T-cell (primary cell): ENCODE measurements at places on chromosomes 1 and 21. TPM values are rescaled to one million over a fixed set of nuclear protein-coding genes. Genes with fewer than 3 reads are reported as not detected.

DNA sequence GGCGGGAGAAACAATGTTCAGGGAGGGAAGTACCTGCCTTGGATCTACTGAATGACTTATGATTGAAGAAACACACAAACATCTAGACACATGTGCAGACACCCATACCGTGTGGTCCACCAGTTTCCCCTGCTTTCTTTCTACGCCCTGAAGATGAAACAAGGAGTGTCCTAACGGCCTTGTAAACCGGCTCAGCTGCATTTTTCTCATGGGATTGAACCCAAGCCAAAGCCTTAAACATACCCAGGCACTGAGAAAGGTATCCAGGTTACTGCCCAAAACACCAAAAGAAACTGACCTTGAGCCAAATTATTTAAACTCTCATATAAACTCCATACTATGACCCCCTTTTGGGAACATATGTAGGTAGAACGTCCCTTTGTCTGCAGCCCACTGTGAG lies 630.0 kb upstream of the RGS18 start:
- H3K36me3 ChIP-seq, result no peaks in the 10 kb centered on the region
- no peak for DNase-seq
- H3K4me3 ChIP-seq, result no peak overlapping the region

DNA sequence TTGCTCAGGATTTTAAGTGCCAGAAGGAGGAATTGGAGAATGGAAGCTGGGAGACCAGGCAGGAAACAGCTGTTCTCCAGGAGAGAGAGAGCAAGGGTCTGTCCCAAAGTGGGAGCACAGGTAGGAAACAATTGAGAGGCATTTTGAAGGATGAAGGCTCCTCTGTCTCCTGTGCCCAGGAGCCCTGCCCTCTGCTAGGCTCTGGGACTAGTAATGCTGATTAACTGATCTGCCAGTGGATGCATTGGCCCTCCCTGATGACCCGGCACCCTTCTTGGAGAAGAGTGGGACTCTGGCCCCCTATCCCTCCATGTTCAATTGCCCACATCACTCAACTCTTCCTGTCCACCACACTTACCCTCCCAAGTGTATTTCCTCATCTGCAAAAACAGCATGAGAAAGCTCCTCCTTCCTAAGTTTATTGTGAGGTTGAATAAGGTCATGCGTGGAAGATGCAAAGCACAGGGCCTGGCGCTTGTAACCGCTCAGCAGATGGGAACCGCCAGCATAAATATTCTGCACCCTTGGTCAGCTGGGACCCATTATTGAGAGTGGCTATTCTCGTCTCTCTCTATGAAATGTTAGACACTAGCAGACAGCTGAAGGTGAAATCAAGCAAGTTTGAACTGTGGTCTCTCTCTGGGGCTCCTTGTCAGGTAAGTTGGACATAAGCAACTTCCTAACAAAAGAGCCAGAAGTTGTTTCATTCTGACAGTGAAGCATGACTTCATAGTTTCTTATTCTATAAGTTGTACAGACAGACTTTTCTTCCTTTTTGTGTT lies 63.0 kb upstream of the ANGPTL1 start:
- H3K4me3 ChIP-seq, result no peak overlapping the region
- no peak for DNase-seq
- no peaks in the 10 kb centered on the region for H3K27me3 ChIP-seq
- H3K27ac ChIP-seq, result no peak overlapping the region
- H3K36me3 ChIP-seq, result no peaks in the 10 kb centered on the region

- peak; percentile 15 for DNase-seq
- peaks cover 19% of the 10 kb centered on the region for H3K27me3 ChIP-seq
- H3K4me1 ChIP-seq, result no peaks in the 10 kb centered on the region
- no peaks in the 10 kb centered on the region for H3K36me3 ChIP-seq
Observed at GRCh38 chr21:34745557-34746255, 76.9 kb downstream of the CLIC6 start.

- no peaks in the 10 kb centered on the region for H3K36me3 ChIP-seq
- H3K27me3 ChIP-seq, result peaks cover 11% of the 10 kb centered on the region
- H3K4me3 ChIP-seq, result no peak overlapping the region
- H3K4me1 ChIP-seq, result no peaks in the 10 kb centered on the region
- DNase-seq, result no peak
Observed at GRCh38 chr21:42363312-42363711, 3.0 kb downstream of the TFF1 start.

DNA sequence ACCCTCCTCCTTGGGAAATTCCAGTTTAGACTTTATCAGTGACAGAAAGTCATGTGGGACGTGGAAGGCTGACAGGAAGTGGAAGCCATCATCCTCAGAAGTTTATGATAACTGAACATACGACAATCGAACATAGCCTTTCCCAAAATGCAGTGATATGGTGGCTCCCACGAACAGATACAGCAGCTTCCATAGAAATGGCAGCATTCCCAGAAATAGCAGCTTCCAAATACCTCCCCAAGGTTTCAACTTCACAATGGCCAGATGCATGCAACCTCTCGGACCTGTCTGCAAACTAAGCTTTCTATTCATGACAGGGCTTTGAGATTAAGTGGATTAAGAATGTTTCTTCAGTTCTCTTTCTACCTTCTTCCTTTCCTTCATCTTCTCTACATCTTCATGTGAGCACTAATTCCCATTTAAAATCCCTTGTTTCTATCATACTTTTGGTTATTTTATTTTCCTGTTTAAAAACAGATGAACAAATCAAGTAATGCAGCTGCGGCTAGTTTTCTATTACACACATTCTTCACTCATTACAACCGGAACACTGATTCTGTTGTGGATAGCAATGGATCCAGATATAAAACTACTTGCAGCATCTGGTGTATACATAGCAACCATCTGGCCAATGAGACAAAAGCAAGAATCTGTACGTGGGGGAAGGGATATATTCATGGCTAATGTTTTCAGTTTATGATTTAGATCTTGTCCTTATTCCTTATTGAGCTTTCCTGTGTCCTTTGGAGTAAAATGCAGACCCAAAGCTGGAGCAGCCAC lies 304.8 kb downstream of the BRINP3 start:
- H3K27ac ChIP-seq, result no peak overlapping the region
- no peak for DNase-seq
- no peak overlapping the region for H3K4me3 ChIP-seq
- H3K27me3 ChIP-seq, result no peaks in the 10 kb centered on the region

- peaks cover 5% of the 10 kb centered on the region for H3K4me1 ChIP-seq
- H3K36me3 ChIP-seq, result no peaks in the 10 kb centered on the region
- DNase-seq, result no peak
- no peaks in the 10 kb centered on the region for H3K27me3 ChIP-seq
- H3K4me3 ChIP-seq, result no peak overlapping the region
Observed at GRCh38 chr21:41961282-41961701, 7.5 kb upstream of the C2CD2 start.

DNA sequence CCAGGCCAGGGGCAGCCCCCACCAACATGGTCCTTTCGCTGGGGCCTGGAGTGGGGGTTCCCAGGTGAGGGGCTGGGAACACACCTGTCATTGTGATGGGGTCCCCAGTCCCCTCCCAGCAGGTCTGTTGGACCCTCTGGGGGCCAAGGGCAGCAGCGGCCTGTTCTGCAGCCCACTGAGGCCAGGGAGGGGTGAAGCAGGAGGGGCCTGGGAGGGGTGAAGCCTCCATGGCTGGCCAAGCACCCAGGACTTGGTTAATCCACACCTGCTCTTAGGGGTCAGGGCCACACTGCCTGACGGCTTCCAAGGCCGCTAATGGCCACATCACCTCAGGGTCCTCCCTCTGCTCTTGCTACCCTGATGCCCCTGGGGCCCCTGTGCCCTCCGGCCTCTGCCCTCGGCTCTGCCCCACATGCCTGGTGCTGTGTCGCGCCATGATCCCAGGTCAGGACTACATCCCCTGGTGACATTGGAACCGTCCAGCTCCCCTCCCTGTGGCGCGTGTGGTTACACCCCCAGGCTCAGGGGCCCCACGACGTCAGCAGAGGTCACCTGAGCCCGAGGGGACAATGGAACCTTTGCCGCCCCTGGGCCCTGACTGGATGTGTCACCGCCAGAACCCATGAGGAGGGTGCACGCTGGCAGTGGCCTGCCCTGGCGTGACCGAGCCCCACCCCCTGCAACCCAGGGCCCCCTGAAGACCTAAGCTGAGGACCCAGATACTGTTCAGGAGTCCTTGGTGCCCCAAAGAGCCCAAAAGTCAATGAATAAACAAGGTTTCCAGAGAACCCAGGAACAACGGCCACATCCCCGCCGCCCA lies 7.0 kb downstream of the TNFRSF18 start:
- no peak overlapping the region for H3K27ac ChIP-seq
- no peak overlapping the region for H3K4me3 ChIP-seq
- H3K4me1 ChIP-seq, result peaks cover 12% of the 10 kb centered on the region
- DNase-seq, result no peak
- no peaks in the 10 kb centered on the region for H3K27me3 ChIP-seq

GRCh38 chr1:92907949-92908684 lies 53.1 kb downstream of the DIPK1A start:
- H3K4me1 ChIP-seq, result no peaks in the 10 kb centered on the region
- H3K27ac ChIP-seq, result no peak overlapping the region
- H3K27me3 ChIP-seq, result no peaks in the 10 kb centered on the region

DNA sequence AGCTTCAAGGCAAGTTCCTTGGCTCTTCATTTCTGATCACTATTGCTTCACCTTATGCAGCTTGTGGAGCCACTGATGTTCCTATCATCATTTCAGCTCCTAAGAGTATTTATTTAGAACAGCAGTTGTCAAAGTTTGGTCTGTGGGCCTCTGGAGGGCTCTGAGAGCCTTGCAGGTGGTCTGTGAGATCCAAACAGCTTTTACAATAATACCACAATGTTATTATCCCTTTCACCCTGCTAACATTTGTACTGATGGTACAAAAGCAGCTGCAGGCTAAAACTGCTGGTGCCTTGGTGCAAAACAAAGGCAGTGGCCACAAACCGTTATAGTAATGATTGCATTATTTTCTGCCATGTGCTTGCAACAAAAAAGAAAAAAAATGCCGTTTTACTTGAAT lies 33.8 kb downstream of the PATJ start:
- no peak overlapping the region for H3K27ac ChIP-seq
- H3K27me3 ChIP-seq, result no peaks in the 10 kb centered on the region
- H3K36me3 ChIP-seq, result peaks cover 4% of the 10 kb centered on the region
- no peak for DNase-seq
- H3K4me1 ChIP-seq, result peaks cover 5% of the 10 kb centered on the region

DNA sequence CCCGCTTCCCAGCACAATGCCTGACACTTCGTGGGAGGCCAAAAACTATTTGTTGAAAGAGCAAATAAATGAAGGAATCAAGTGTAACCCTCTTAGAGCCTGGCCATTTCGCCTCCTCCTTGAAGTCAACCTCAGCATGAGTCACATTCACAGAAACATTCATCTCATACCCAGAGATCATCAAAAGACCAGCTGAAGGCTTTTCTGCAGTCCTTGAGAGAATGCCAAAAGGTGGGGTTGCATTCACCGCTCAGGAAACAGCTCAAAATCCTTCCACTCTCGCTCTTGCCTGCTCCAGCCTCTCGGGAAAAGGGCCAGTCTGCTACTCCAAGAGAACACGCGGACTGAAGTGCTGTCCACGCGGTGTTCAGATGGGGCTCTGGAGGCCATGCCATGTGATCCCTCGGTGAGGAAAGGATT lies 90.0 kb downstream of the VWA5B1 start:
- H3K4me3 ChIP-seq, result no peak overlapping the region
- peaks cover 57% of the 10 kb centered on the region for H3K27me3 ChIP-seq
- no peak for DNase-seq
- no peaks in the 10 kb centered on the region for H3K36me3 ChIP-seq
- H3K4me1 ChIP-seq, result peaks cover 2% of the 10 kb centered on the region

PROX1 gene
- total RNA-seq, result not detected

NUAK2 gene
- total RNA-seq, result 38.7 TPM
